ENCODE measurements at places on chromosomes 2 and 18.

DNA sequence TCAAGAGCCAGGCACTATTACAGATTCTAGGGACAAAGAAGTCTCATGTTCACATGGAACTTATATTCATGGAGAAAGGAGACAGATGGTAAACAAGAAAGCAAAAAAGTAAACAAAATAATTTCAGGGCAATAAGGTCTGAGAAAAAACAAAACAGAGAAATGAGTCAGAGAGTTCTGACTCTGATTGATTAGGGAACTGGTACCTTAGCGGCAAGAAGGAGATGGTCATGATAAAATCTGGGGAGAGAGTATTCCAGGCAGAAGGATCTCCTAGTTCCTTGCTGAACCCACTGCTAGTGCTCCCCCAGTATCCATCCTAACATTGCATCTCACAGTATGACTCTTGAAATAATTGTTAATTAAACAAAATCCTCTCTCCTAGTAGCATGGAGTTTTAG is 161.8 kb upstream of the KLF7 start:
- H3K4me1 ChIP-seq = no peaks in the 10 kb centered on the region
- H3K36me3 ChIP-seq = no peaks in the 10 kb centered on the region
- H3K27me3 ChIP-seq = no peaks in the 10 kb centered on the region
- no peak overlapping the region for H3K27ac ChIP-seq
- H3K4me3 ChIP-seq = no peak overlapping the region
- DNase-seq = no peak

GRCh38 chr18:45849529-45849928 is 24.1 kb downstream of the SIGLEC15 start:
- H3K27me3 ChIP-seq = no peaks in the 10 kb centered on the region
- no peak overlapping the region for H3K27ac ChIP-seq
- no peak for DNase-seq
- no peak overlapping the region for H3K4me3 ChIP-seq
- no peaks in the 10 kb centered on the region for H3K36me3 ChIP-seq
- H3K4me1 ChIP-seq = peaks cover 4% of the 10 kb centered on the region

GRCh38 chr2:37558623-37559022 is 112.8 kb downstream of the CDC42EP3 start:
- no peak overlapping the region for H3K4me3 ChIP-seq
- no peak for DNase-seq
- peaks cover 6% of the 10 kb centered on the region for H3K4me1 ChIP-seq
- H3K36me3 ChIP-seq = no peaks in the 10 kb centered on the region
- no peaks in the 10 kb centered on the region for H3K27me3 ChIP-seq
- H3K27ac ChIP-seq = no peak overlapping the region

DNA sequence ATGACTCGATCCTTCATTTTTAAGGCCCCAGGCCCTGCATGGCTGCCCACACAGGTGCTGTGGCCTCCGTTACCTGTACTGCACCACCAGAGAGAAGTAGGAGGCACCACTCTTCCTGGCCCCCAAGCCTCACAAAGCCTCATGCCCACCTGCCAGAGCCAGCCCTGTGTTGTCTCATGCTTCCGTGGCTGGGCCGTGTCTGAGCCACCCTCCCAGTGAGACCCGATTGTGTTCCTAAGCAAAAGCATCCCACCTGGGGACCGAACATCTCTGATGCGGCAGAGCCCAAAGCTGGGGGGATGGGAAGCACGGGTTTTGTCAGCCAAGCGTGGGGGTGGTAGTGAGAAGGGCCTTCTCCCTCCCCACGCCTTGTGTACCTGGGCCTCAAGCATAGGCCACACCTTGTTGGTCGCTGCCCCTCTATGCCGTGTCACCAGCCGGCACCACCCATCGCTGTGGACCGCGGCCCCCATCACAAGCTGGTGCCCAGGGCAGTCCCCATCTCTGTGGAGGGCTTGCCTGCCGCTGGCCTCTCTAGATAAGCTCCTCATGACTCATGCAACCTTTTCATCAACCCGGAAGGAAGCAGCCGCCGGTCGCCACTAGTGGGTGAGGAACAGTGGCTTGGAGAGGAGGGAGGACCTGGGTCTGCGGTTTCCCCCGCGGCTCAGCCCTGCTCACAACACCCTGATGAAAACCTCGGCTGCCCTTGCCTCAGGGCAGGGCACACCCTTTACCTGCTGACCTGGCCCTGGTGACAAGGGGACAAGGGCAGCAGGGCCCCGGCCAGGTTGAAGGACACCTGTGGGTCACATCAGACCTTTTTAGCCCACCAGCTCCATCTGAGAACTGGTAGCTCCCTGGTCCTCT is 2.7 kb upstream of the RNPEPL1 start:
- H3K27me3 ChIP-seq = no peaks in the 10 kb centered on the region
- peak overlapping the region; percentile 4 for H3K4me3 ChIP-seq
- no peaks in the 10 kb centered on the region for H3K36me3 ChIP-seq
- peaks cover 19% of the 10 kb centered on the region for H3K4me1 ChIP-seq
- no peak overlapping the region for H3K27ac ChIP-seq
- DNase-seq = peak; percentile 57

GRCh38 chr2:237244976-237245646 is 159.4 kb downstream of the COPS8 start:
- no peak overlapping the region for H3K4me3 ChIP-seq
- no peak overlapping the region for H3K27ac ChIP-seq
- H3K36me3 ChIP-seq = no peaks in the 10 kb centered on the region
- H3K4me1 ChIP-seq = peaks cover 2% of the 10 kb centered on the region

DNA sequence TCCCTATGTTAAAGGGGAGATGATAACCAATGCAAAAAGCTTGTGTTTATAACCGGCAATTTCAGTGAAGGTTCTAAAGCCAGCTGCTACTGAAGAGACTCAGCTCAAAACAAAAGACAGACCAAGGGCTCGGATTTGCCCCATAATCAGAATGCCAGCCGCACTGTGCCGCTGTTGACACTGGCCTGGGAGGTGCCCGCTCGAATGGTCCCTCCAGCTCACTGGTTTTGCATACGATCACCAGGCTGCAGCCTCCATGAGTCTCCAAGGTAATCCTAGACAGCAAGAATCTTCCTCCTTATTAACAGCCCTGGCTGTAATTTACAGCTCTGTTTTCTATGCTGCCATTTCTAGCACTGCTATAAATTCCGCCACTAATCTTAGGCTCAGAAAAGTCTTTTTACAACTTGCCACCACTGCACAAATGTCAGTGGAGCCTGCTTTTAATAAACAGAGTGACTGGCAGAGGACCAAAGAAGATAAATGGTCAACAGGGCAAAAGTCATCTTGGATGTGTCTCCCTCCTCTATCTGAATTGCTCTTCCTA is 155.7 kb upstream of the SH3BP4 start:
- no peak overlapping the region for H3K4me3 ChIP-seq
- H3K27ac ChIP-seq = no peak overlapping the region
- no peak for DNase-seq
- peaks cover 2% of the 10 kb centered on the region for H3K4me1 ChIP-seq

DNA sequence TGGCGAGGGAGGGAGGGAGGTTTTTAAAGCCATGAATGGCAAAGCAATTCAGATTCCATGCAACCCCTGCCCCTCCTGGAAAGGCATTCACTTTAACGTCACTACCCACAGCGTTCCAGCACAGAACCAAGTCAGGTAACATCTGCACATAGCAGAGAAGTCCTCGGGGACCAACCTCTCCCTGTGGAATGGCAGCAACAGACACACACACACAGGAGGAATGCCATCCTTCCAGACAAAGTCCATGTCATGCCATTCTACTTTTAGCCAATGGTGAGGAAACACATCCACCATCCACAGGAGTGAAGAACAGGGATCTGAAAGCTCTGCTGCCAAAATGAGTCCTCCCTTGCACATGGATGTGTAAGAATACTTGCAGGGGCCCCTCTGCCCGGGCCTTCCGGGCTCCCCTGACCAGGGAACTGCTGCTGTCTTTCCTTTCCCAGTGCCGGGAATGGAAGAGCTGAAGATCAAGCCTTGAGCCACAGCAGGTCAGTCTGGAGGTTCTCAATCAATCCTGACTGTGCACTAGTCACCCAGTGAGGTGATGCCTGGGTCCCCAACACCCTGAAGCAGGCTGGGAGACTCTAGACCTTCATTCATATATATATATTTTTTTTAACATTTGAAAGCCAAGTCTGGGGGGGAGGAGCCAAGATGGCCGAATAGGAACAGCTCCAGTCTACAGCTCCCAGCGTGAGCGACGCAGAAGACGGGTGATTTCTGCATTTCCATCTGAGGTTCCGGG is 63.7 kb downstream of the UXS1 start:
- H3K27ac ChIP-seq = no peak overlapping the region
- no peaks in the 10 kb centered on the region for H3K36me3 ChIP-seq
- H3K27me3 ChIP-seq = no peaks in the 10 kb centered on the region
- no peak for DNase-seq

- H3K36me3 ChIP-seq = no peaks in the 10 kb centered on the region
- no peaks in the 10 kb centered on the region for H3K4me1 ChIP-seq
- no peak overlapping the region for H3K4me3 ChIP-seq
- no peak for DNase-seq
Measured at GRCh38 chr2:99784282-99784681, 294.5 kb upstream of the REV1 start.

DNA sequence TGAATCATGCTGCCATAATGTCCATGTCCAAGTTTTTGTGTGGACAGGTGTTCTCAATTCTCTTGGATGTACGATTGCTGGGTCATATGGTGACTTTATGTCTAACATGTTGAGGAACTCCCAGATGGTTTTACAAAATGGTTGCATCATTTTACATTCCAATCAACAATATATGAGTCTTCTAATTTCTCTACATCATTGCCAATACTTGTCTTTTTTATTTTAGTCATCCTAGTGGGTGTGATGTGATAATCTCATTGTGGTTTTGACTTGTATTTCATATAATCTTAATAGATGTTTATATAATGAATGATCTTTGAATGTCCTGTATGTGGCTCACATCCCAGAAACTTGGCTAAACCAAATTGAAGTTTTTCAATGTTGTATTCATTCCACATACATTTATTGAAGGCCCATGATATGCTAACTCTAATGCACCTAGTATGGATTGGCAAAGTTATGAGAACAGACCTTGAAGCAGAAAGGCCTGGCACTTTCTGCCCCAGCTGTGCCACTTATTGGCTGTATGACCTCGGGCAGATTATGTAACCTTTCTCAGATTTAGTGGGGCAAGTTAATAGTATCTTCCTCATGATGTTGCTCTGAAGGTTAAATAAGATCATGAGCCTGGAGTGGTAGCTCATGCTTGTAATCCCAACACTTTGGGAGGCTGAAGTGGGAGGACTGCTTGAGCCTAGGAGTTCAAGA is 205.4 kb downstream of the RAB3GAP1 start:
- no peaks in the 10 kb centered on the region for H3K27me3 ChIP-seq
- no peak overlapping the region for H3K4me3 ChIP-seq
- no peak for DNase-seq

DNA sequence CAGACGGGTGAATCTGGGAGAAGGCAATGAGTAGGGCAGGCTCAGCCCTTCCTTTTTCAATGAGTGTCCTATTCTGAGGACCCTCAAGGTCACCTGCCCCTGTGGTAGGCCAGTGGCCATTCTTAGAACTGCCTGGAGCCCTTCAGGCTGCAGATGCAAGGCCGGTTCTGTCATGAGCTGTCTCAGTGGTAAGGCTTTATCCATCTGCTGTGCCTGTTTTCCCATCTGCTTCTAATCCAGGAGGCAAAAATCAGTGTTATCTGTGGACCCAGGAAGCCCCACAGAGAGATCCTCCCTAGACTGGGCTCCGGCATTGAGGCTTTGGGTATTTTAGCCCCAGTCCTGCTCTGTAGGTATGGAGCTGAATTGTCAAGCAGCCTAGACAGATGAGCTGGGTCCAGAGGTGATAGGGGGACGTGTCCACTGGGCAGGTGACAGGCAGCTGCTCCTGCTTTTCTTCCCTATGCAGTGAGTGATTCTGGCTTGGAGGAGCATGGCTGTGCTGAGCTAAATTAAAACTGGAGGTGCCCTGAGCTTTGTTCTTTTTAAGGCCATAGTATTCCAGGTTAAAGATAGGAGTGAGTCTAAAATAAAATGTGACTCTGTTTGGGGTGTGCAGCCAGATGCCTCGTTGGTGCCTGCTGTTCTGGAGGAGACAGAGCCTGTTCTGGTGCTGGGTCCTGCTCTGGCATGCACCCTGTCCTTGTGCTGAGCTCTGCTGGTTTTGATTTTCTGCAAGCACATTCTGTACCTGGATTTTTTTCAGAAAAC is 92.5 kb downstream of the FHOD3 start:
- H3K27me3 ChIP-seq = no peaks in the 10 kb centered on the region
- no peaks in the 10 kb centered on the region for H3K36me3 ChIP-seq
- H3K4me3 ChIP-seq = no peak overlapping the region
- no peaks in the 10 kb centered on the region for H3K4me1 ChIP-seq

- no peak overlapping the region for H3K4me3 ChIP-seq
- H3K4me1 ChIP-seq = peaks cover 9% of the 10 kb centered on the region
- H3K36me3 ChIP-seq = no peaks in the 10 kb centered on the region
Measured at GRCh38 chr2:189015359-189015758, 41.2 kb downstream of the COL3A1 start.

GRCh38 chr2:218812096-218812815 is 19.3 kb downstream of the PRKAG3 start:
- H3K4me1 ChIP-seq = no peaks in the 10 kb centered on the region
- H3K27ac ChIP-seq = no peak overlapping the region
- no peaks in the 10 kb centered on the region for H3K27me3 ChIP-seq
- no peaks in the 10 kb centered on the region for H3K36me3 ChIP-seq

DNA sequence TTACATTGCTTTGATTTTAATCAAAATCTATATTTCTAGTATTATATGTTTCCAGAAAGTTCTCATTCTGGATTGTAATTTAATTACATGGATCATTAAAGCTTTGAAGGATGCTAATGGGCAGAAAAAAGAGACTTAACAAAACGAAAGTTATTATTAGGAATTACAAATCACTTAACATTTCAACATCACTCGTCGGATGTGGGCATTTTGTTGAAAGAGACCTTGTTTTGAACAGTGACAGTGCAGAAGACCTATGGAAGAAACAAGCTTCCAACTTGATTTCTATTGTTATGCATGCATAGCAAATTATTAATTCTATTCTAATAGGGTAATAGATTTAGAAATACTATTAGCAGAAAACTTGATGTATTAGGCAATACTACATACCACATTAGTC is 31.4 kb upstream of the DARS1 start:
- no peak for DNase-seq
- no peak overlapping the region for H3K27ac ChIP-seq
- no peaks in the 10 kb centered on the region for H3K4me1 ChIP-seq
- no peaks in the 10 kb centered on the region for H3K36me3 ChIP-seq
- H3K27me3 ChIP-seq = no peaks in the 10 kb centered on the region
- no peak overlapping the region for H3K4me3 ChIP-seq

- no peaks in the 10 kb centered on the region for H3K27me3 ChIP-seq
- no peak overlapping the region for H3K27ac ChIP-seq
- H3K4me1 ChIP-seq = no peaks in the 10 kb centered on the region
- no peak overlapping the region for H3K4me3 ChIP-seq
Measured at GRCh38 chr2:195561116-195561921, 95.7 kb upstream of the SLC39A10 start.
